NCI-H460 (cell line): ENCODE measurements at places on chromosomes 5 and 9. TPM values are rescaled to one million over a fixed set of nuclear protein-coding genes. Genes with fewer than 3 reads are reported as not detected.

DNA sequence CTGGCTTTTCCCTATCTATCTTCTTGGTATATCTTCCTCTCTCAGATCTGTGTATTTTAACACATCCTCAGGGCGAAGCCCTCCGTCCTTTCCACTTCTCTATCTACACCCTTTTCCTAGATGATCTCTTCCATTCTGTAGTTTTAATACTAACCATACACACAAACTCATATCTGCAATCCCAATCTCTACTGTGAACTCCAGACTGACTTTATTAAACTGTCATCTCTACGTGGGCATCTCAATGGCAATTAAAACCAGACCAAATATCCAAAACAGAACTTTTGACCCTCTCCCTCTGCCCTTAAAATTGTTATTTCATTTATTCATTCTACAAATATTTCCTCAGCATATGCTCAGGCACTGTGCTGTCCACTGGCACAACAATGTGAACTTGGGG lies 7.1 kb downstream of the FNIP1 start:
- DNase-seq, result no peak

DNA sequence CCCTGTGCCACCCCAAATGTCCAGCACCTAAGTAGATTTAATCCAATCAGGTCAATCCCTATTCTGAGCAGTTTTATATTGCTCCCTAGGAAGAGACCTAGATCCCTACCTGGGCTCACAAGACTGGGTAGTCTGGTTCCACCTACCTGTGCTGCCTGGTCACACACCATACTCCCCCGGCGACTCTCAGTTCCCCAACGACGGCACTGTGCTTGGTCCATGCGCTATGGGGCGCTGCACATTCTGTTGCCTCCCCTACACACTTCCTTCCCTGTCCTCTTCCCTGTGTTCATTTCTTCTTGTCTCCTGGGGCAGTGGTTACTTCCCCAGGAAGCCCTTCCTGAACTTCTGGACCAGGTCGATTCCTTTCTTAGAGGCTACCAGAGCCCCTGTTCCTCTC lies 109.9 kb upstream of the IL12B start:
- no peak for DNase-seq

- no peak for DNase-seq
Observed at GRCh38 chr5:112933651-112934365, 11.8 kb upstream of the REEP5 start.

DNA sequence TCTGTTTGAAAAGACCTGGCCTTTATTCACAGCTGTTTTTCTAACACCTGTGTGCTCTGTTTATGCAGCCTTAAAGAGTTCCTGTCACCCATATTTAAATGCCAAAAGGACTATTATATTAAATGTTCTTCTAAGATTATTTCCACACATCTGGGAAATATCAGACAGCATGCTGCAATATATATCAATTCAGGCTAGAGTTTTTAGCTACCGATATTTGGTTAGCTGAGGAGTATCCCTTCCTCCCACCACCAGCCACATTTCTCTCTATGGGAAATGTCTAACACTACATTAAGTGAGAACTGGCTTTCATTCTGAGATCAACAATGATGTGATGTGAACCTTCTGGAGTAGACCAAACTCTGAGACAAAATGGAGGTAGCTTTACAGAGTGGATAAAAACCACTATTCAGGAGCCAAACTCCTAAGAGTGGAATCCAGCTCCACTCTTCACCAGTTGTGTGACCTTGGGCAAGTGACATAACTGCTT lies 509.2 kb downstream of the ZNF608 start:
- no peak for DNase-seq

- no peak for DNase-seq
Observed at GRCh38 chr5:127839496-127840197, 136.5 kb downstream of the CCDC192 start.

Gene PRDM12
- 0.30 TPM in 1 of 2 replicates, not detected in the other for total RNA-seq
